NCI-H1092 treated with DMSO at 0.1 percent for 48 hours (cell line): ENCODE measurements at places on chromosomes 12 and 14.

DNA sequence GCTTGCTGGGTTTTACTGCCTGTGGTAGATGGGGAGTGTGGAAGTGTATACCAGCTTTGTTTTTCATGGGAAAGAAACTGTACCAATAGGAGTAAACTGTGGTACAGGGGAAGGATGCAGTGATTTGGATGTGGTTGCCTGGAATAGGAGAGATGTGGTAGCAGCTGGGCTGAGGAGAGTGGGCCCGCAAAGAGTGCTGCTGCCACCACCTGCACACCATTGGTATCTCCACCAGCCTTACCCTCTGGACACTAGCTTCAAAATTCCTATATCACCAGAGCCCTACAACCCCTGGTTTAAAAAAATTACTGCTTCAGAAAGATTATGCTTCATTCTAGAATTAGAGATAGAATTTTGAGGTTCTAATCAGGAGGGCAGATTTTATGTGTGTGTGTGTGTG lies 53.6 kb downstream of the AKAP6 start:
- DNase-seq: no peak

GRCh38 chr12:78865516-78865915 lies 942 bp downstream of the SYT1 start:
- peak; percentile 32 for DNase-seq

DNA sequence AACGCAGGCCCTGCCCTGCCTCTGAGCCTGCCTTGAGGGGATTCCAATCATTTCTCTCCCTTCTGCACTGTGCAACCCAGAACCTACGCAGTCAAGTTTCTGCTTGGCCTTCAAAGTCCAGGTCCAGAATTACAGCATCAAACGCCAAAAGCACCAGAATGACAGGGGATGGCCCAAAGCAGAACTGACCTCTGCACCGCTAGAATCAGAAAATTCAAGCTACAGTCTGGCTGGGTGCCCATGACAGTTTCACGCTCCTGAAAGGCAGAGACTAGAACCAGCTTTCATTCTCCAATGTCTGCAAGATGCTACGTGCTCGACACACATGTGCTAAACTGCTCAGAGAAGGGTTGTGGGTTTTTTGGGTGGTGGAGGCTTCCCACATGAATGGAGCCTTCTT lies 4.1 kb downstream of the CLMN start:
- DNase-seq: no peak

DNA sequence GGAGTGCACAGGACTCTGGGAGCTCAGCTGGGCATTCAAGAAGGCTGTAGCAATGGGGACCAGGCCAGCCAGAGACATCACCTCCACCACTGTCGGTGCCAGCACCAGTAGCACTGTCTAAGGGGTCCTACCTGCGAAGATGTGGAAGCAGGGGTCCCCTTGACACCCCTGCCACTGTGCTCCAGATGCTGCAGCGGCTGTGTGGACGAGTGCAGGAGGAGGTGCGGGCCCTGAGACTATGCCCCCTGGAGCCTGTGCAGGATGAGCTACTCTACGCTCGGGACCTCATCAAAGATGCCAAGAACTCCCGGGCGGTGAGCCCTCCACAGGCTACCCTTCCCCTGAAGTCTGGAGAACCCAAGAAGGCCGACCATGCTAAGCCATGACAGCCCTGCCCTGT lies 8.6 kb downstream of the CARMIL3 start:
- no peak for DNase-seq

GRCh38 chr12:123907726-123908476 lies 64.7 kb downstream of the CCDC92 start:
- no peak for DNase-seq

- no peak for DNase-seq
These were observed 16.7 kb downstream of the TBC1D30 start for GRCh38 chr12:64840949-64841717.

- DNase-seq: no peak
These were observed 154.9 kb downstream of the FSCB start for GRCh38 chr14:44352201-44352600.

GRCh38 chr14:33914676-33915516 lies 36.0 kb downstream of the EGLN3 start:
- DNase-seq: no peak

DNA sequence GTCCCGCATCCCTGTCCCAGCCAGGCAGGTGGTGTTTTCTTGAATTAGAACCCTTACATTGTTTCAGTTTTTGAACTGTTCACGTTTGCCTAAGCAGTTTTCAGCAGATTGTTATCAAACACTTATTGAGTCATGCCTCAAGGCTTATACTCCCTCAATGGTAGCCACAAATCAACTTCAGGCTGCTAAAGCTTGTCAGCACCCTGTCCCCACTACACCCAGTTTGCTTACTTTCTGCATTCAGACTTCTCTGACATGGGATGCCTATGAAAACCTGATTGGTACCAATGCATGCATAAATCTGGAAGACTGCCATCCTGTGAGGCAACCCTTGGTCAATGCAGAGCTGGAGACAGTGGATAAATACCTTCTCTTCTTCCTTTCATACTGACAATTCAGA lies 225.4 kb downstream of the BTG1 start:
- DNase-seq: no peak

DNA sequence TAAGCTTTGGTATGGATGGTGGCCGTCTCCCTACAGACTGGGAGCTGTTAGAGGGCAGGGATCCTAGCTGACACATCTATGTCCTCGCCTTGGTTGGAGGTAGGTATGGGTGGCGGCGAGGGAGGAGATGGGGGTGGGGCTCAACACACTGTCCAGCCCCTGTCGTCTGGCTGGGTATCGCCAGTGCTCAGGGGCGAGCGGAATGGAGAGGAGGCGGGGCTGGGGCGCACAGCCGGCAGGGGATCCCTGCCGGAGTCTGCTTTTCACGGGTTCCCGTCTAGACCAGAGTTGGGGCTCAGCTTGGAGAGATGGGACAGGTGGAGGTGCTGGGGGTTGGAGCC lies 16.1 kb downstream of the TAMALIN start:
- DNase-seq: no peak

DNA sequence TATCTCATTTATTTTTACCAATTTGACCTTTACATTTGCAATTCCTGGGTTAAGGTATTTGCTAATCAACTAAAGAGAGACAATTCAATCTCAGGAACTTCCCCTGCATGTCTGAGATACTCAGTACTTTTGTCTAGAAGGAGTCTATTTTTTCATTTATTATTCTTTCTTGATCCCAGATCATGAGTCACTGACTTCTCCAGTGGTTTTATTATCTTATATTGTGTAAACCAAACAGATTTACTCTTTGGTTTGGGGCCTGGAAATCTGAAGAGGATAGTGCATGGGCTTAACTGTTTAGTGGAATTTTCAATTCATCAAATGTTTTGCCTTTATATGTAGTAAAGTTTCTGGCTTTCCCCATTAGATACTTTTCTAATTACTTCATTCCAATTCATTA lies 185.4 kb downstream of the ALG10B start:
- no peak for DNase-seq

- no peak for DNase-seq
These were observed 61.9 kb downstream of the KICS2 start for GRCh38 chr12:64160021-64160710.

DNA sequence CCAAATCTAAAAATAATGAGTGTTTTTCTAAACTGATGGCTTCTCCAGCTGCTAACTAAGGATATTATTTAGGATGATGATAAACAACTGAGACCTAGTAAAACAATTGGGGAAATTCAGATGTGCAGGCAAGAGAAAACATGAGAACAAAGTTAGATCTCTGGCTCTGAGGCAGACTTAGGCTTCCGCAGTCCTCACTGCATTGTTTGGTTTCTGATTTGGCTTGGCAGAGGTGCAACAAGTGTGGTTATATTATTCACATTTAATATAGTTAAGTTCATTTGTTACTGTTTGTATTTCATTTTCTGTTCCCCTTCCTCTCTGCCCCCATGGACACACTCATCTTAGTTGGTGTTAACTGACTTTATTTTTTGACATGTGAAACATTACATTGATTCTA lies 30.2 kb upstream of the NR1H4 start:
- no peak for DNase-seq

DNA sequence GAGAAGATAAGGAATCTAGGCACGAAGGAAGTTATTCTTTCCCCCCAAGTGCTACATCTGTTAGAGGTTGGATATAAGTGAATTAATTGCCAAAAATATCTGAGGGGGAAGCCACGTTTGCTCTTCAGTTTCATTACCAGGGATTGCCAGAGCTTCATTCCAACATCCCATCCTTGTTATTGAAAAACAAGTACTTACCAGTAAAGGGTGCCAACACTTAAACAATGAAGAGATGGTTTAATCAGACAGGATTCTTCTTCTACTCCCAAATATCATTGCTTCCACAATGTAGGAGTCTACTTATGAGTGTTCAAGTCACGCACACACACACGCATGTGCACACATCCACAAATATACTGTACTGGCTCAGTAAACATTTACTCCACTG lies 312.4 kb downstream of the RPAP3 start:
- peak; percentile 66 for DNase-seq

DNA sequence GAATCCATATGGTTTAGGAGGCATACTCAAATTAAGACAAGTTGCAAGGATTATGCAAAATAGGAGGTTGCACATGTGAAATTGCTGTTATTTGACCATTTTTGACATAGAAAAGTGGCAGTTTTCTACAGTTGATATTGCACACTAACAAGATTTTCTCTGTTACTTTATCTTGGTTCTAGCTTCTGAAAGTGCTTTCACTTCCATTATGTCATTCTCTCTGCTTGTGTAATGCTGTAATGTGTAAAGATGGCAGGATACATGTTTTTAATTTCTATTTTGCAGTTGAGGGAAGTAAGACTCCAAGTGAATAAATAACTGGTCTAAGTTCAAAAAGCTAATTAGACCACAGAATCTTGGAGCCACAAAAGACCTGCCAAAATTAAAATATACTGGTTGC lies 60.6 kb downstream of the MYRFL start:
- DNase-seq: no peak

DNA sequence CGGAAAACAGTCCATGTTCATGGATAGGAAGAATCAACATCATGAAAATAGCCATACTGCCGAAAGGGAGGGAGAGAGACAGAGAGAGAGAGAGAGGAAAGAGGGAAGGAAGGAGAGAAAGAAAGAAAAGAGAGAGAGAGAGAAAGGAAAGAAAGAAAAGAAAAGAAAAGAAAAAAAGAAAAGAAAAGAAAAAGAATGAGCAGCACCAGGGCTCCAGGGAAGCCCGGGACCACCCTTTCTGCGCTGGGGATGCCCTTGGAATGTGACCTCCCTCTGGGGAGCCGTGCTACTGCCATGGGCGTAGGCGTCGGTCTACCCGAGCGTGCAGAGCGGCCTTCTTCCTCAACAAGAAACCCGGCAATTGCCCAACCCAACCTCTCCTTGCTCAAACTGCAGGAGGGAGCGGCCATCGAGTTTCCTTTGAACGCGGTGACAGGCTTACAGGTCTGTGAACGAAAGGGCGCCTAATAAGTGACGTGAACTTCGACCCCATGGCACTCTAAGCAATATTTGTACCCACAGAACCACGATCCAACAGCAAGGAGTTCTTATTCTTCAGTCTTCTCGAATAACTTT lies 16.9 kb downstream of the OR6S1 start:
- DNase-seq: no peak

GRCh38 chr12:49365542-49365941 lies 1.7 kb upstream of the SPATS2 start:
- DNase-seq: no peak

GRCh38 chr14:73227812-73228781 lies 9.2 kb upstream of the PAPLN start:
- DNase-seq: no peak

GRCh38 chr14:25750436-25750835 lies 700.5 kb upstream of the STXBP6 start:
- no peak for DNase-seq

- DNase-seq: no peak
These were observed 158.5 kb downstream of the PRKCH start for GRCh38 chr14:61479746-61480502.

- DNase-seq: no peak
These were observed 77.8 kb upstream of the MAX start for GRCh38 chr14:65179918-65180724.

DNA sequence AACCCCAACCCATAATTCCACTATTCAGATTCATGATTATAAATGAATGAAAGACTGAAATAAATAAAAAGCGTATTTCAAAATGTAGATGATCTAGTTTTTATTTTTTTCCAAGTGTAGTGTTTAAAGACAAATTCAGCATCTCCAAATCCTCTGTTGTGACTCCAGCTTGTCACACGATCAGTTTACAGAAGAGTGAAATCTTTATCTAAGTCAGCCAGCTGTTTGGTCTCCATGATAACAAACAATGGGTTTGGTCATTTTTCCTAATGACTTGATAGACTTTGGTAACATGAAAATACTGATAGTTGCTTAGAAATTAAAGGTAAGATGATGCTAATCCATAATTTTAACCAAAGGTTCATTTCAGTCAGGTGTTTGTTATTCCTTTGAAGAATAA lies 114.5 kb upstream of the RASSF8 start:
- DNase-seq: no peak

GRCh38 chr14:22036541-22037239 lies 363.1 kb upstream of the OR4E1 start:
- no peak for DNase-seq

- DNase-seq: no peak
These were observed 50.1 kb downstream of the CCDC88C start for GRCh38 chr14:91367173-91368171.

DNA sequence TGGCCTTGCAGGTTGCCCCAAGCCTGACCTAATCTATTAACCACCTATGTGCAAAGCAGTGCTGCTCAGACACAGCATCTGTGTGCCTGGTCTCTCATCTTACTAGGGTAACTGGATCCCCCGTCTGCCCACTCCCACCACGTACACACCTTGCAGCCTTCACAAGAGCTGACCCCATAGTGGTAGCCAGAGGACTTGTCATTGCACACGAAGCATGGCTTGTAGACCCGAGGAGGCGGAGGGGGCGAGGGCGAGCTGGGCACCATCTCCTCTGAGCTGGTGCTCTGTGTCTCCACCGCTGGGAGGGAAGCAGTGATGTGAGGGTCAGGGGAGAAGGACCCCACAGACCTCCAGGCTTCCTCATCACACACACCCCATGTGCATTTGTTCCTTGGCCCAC lies 8.4 kb upstream of the ITGB7 start:
- no peak for DNase-seq

- no peak for DNase-seq
These were observed 63.1 kb downstream of the TNFAIP2 start for GRCh38 chr14:103186241-103186822.

GRCh38 chr14:64504897-64505794 lies 576 bp downstream of the ZBTB1 start:
- peak; percentile 82 for DNase-seq

- DNase-seq: no peak
These were observed 5.8 kb downstream of the IGF1 start for GRCh38 chr12:102474438-102475064.

DNA sequence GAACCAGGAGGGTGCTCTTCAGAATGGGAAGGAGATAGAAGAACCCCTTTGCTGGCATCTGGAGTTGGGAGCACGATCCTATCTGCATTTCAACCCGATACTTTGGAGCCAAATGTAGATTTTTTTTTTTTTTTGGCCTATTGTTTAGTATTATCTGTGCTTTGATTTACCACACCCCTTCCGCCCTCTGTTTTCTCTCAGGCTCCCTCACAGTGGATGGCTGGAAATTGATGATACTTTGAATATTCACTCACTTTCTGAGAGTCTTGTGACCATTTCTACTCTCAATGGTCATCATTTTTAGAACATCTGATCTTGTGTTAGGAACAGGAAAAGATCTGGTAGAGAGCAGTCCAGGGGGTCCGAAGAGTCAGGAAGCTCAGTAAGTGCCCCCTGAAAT lies 9.0 kb downstream of the TSPAN9 start:
- DNase-seq: no peak

- DNase-seq: no peak
These were observed at the start of gene BIN2 for GRCh38 chr12:51323966-51324895. BIN2 (minus strand) TSS chr12:51324174; CDS start chr12:51324102, 72 bp downstream.

GRCh38 chr14:33573301-33573880 lies 377.5 kb downstream of the EGLN3 start:
- DNase-seq: no peak
